ENCODE measurements at places on chromosomes 6 and 20.

GRCh38 chr20:4702562-4703280 is 19.0 kb upstream of the PRND start:
- DNase-seq = no peak

GRCh38 chr6:138520463-138520862 is 21.2 kb upstream of the NHSL1 start:
- no peak for DNase-seq

DNA sequence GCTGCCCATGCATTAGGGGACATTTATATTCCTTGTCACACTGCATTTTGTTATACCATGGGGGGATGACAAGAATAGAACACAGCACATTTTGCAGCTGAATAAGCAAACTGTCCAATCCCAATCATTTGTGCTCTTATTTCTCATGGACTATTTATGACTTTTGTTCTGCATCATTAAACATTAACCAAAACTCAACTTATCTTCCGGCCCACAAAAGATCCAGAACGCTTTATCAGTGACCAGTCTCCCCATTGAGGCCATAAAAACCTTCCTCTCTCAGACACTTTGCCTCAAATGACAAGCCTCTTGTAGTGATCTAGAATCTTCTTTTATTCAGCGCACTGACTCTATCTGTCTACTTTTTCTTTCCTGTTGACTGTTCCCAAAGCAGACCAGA is 28.4 kb upstream of the FOXQ1 start:
- DNase-seq = no peak

DNA sequence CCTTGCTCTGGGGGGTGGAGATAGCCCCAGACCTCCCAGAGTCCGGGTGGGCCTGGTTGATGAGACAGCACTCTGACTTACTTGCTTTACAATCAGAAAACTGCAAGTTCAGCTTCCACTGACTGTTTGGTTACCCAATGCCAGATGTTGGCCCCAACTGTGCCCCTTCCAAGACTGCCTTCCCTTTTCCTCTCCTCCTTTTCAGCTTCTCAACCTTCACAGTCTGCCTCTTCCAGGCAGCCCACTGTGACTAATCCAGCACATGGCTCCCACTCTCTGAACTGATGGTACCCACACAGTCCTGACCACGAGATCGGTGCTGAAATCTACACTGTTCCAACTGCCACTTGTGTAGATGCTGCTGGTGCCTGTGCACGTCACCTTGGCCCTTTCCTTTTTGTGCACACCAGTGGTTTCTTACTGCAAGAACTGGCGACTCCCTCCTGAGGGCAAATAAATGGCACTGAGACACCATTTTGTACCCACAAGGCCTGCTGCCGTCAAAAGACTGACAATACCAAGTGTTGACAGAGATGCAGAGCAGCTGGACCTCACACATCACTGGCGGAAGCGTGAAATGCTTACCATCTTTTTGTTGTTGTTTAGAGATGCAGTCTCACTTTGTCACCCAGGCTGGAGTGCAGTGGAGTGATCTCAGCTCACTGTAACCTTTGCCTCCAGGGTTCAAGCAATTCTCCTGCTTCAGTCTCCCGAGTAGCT is 1.8 kb upstream of the ARFGAP1 start:
- no peak for DNase-seq

DNA sequence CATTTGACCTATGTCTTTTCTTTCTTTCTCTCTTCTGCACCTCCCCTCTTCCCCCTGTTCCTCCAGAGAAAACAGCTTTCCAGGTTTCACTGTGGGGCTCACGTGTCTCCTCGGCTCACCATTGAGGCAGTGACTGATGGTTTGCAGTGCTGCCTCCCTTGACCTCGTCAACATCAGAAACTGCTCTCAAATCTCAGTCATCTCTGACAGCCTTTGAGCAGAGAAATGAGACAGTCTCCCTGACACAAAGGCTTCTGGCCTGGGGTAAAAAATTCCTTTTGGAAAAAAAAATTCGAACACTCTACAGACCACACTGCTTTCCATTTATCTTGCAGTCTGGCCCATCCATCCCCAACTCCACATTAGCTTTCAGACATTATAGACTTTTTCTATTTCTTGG is 450.0 kb downstream of the TFAP2B start:
- DNase-seq = no peak

GRCh38 chr6:25899580-25900408 is 25.8 kb upstream of the SLC17A3 start:
- DNase-seq = no peak

DNA sequence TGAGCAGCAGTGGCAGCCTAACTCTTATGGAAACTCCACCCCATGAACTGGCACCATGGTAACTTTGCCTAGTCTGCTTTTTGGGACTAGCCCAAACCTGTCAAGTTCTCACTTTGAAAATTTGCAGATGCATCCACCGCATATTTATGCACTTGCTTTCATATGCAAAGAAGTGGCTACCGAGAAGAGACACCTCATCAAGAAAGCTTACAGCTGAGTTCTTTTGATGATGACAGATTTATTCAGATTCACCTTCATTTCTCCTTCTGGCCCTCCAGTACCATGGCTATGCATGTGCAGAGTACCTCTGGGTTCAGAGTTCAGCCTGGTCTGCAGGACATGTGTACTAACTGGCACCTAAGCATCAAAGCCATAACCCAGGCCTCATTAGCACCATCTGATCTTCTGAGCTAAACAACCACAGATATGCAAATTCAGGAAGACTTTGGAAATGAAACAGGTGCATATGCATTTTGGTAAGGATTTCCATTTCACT is 154.3 kb upstream of the TENT5A start:
- DNase-seq = no peak

DNA sequence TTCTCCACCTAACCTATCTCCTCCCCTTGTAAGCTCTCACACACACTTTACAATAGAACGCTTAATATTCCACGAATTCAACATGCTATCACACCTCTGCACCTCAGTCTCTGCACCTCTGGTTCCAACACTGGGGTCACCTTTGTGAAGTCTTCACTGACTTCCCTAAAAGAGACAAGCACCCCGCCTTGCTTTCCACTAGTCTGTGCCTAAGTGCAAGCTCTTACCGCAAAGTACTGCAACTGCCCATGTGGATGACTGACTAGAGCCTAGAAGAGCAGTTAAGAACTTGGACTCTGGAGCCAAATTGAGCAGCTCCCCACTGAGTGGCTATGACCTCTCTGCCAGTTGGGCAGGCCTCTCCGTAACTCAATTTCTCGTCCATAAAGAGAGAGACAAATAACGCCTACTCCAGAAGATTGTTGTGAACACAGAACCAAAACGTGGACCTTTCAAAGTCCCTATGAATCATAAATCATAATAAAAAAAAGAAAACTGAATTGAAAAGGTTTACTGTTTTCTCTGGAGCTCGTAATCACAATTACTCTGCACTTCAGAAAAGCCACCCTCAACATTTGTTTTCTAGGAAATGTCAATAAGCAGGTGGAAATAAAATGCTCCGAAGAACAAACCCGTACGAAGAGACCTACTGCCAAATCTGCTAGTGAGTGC is 1.2 kb downstream of the IFNGR1 start:
- DNase-seq = no peak

DNA sequence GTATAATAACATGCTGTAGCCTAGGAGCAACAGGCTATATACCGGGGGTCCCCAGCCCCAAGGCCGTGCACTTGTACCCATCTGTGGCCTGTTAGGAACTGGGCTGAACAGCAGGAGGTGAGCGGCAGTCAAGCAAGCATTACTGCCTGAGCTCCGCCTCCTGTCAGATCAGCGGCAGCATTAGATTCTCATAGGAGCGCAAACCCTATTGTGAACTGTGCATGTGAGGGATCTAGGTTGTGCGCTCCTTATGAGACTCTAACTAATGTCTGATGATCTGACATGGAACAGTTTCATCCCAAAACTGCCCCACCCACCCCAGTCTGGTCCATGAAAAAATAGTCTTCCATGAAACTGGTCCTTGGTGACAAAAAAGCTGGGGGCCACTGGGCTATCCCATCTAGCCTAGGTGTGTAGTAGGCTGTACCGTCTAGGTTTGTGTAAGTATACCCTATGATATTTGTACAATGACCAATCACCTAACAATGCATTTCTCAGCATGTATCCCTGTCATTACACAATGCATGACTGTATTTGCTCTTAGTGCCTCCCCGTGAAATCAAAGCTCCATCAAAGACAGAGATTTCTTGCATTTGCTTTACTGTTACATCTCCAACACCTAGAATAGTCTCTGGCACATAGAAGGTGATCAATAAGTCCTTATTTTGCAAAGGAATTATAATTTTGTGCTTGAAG is 30.8 kb downstream of the NHSL1 start:
- peak; percentile 24 for DNase-seq

GRCh38 chr6:127366282-127367022 is 23.0 kb upstream of the ECHDC1 start:
- peak; percentile 95 for DNase-seq

DNA sequence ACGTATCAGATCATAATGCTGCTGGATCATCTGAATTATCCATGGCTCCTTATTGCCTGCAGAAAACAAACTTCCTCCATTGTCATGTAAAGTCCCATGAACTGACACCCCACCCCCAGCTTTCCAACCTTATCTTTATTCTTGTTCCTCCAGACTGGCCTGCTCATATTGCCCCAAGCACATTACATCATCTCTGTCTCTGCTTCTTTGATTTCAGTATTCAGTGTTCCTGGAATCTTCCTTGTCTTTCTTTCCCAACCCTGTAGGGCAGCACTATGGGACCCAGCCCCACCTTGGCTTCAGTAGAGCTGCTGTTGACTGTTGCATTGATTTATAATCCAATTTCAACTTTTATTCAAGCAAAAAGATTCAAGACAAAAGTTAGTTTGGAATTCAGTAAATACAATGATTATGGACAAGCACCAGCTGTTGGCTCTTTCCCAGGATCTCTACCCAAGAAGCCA is 187.5 kb upstream of the ECI2 start:
- no peak for DNase-seq

DNA sequence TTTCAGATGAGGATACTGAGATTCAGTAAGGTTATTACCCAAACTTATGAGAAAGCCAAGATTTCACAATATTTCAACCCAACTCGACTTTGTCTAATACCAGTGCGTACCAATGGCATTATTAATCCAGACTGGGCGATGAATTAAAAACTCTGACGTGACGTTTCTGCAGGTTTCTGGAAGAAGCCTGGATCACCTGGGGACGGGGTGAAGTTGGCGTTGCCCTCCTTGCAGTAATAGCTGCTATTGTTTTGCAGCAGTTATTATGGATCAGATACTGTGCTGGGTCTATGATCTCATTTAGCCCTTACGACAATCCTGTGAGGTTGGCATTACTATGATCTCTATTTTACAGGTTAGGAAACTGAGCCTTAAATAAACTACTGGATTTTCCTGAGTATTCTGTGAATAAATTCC is 569 bp upstream of the CDC5L start:
- no peak for DNase-seq

GRCh38 chr20:44204156-44204831 is 6.3 kb downstream of the OSER1 start:
- DNase-seq = peak; percentile 86

- no peak for DNase-seq
Measured at GRCh38 chr20:16490696-16491095, 82.6 kb downstream of the KIF16B start.

- peak; percentile 4 for DNase-seq
Measured at GRCh38 chr6:88050140-88050818, 2.6 kb downstream of the SPACA1 start.

DNA sequence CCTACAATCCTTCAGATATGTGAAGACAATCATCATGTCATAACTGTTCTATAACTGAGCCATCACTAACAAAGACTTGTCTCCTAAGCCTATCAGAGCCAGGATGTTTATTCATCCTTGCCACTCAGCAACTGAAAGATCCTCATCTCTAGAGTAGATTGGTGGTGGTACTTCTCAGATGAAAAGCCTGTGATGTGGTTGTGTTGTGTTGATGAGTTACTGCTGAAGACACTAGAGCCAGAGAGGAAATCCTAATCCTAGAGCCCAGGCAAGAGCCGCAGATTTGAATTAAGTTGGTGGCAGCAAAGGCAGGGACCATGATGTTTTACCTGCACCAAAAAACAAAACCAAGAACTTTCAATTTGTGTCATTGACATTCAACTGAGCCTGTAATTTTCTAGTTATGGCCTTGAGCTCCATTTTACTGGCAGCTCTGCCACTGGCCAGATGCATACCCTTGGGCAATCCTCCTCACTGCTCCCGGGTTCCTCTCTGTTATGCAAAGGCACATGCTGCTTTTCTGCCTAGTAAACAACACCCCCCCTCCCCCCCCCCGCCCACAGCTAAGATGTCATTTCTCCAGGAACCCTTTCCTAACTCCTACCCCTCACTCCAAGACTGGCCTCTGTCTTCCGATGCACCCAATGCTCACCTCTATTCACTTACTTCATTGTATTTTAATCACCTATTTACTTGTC is 50.2 kb upstream of the REV3L start:
- no peak for DNase-seq

DNA sequence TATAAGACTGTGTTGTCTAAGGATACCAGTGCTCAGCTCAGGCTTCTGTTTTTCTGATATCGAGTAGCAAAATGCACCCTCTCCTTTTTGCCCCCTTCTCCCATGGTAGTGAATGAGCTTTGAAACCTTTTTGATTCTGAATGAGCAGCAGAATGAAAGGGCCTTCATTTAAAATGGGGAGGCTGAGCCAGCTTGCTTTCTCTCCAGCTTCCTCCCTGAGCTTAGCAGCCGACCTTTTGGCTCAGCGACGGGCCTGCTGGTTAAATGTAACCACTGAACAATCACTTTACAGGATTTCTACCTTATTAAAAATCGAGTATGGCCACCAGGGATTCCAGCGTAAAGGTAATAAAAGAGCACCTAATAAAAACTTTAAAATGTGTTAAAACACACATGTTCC is 133.7 kb upstream of the SPACA1 start:
- no peak for DNase-seq

- DNase-seq = no peak
Measured at GRCh38 chr20:2002365-2002764, 8.5 kb upstream of the PDYN start.

- DNase-seq = no peak
Measured at GRCh38 chr6:74879976-74880375, 325.9 kb downstream of the COL12A1 start.

DNA sequence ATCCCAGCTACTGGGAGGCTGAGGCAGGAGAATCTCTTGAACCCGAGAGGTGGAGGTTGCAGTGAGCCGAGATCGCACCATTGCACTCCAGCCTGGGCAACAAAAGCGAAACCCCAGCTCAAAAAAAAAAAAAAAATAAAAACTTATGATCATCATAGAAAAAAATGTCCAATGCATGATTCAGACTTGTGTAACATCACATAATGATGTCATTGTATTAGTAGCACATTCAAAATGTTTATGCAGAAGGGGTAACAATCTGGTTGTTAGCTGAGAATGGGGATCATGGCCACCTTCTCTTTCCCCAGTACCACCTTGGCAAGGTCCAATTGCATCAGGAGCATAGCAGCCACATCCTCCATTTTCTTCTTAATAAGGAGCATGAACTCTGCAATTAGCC is 137.6 kb upstream of the MARCKS start:
- DNase-seq = no peak

- DNase-seq = no peak
Measured at GRCh38 chr20:2637246-2637645, 15.2 kb upstream of the NOP56 start.

Data from AG09309 (cell line).